SW 1271 (cell line): ENCODE measurements at places on chromosomes 3 and 15.

GRCh38 chr15:72803006-72803405, 19.4 kb upstream of the ADPGK start:
- DNase-seq: no peak

- DNase-seq: no peak
Measured at GRCh38 chr15:57705746-57706404, 639 bp upstream of the POLR2M start.

DNA sequence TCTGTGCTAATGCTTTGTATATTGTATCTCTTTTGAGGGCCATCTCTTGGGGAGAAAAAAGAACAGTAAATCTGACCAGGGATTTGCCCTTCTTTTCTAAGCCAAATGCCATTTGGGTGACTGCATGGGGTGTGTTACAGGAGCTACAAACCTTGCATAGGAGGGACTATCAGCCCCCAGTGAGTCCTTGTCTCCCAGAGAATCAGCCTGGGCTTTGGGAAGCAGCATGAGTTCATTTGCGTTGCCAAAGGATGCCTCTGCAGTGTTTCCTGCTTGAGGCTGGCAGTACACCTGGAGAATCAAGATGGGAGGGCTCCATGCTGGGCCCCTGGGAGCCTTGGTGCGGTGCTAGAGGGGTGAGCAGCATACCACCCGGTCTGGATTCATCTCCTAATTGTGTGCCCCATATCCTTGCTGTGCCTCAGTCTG, 49.6 kb upstream of the POLG start:
- no peak for DNase-seq

GRCh38 chr3:75272691-75273090, 391.4 kb upstream of the FRG2C start:
- DNase-seq: no peak

GRCh38 chr3:66145408-66145733, 75.4 kb upstream of the SLC25A26 start:
- no peak for DNase-seq

- no peak for DNase-seq
Measured at GRCh38 chr15:80547264-80547663, 143.1 kb downstream of the ARNT2 start.

DNA sequence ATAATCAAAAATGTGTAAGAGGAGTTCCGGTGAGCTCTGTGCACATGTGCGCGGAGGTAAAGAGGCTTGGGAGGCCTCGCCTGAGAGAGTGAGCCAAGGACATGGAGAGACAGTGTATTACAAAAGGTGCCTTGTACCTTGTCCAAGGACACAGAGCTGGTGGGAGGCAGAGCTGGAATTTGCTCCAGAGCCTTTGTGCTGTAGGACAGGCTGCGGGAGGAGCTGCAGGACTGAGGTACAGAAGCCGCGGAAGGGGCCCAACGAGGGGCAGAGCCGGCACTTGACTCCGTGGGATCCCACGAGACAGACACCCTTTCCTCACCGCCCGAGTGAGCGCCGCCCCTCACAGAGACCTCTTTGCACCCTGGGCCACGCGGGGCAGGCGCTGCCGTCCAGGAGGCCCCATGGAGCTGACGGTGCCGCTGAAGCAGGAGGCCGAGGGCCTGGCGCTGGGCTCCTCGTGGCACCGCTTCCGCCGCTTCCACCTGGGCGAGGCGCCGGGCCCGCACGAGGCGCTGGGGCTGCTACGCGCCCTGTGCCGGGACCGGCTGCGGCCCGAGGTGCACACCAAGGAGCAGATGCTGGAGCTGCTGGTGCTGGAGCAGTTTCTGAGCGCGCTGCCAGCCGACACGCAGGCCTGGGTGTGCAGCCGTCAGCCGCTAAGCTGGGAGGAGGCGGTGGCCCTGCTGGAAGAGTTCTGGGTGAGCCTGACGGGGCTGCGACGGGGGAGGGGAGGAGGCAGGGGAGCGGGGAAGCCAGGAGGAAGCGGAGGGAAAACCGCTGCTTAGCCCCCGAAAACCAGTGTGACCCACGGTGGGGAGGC, 68.7 kb downstream of the SLTM start:
- no peak for DNase-seq
